Lower lobe of right lung (tissue), 2 donors: ENCODE measurements at places on chromosomes 2 and 18.

DNA sequence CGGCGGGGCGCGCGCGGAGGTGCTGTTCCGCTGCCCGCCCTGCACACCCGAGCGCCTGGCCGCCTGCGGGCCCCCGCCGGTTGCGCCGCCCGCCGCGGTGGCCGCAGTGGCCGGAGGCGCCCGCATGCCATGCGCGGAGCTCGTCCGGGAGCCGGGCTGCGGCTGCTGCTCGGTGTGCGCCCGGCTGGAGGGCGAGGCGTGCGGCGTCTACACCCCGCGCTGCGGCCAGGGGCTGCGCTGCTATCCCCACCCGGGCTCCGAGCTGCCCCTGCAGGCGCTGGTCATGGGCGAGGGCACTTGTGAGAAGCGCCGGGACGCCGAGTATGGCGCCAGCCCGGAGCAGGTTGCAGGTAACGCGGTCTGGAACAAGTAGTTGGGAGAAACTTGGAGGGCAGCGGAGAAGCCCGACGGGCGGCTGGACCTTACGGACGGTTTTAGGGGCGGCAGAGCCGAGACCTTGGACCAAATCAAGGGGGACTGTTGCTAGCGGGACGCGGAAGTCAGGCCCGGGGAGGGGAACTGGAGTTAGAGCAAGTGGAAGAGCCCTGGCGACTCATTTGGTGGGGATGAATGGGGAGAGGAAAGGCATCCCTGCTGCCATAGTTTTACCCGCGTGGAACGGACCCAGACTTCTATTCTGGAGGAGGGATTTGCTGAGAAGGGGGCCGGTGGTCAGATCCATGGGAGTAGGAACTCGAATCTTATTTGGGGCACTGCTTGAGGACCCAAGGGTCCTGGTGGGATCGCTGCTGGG lies 573 bp downstream of the IGFBP2 start:
- no peak for DNase-seq

GRCh38 chr2:135798275-135798705 lies 38.7 kb downstream of the LCT start:
- no peak for DNase-seq

GRCh38 chr2:105734762-105735538 lies 9.8 kb upstream of the NCK2 start:
- no peak for DNase-seq

- DNase-seq = no peak
Measured at GRCh38 chr18:6281874-6282273, 132.8 kb downstream of the L3MBTL4 start.

- no peak for DNase-seq
Measured at GRCh38 chr18:57670046-57670445, 48.4 kb upstream of the NARS1 start.

DNA sequence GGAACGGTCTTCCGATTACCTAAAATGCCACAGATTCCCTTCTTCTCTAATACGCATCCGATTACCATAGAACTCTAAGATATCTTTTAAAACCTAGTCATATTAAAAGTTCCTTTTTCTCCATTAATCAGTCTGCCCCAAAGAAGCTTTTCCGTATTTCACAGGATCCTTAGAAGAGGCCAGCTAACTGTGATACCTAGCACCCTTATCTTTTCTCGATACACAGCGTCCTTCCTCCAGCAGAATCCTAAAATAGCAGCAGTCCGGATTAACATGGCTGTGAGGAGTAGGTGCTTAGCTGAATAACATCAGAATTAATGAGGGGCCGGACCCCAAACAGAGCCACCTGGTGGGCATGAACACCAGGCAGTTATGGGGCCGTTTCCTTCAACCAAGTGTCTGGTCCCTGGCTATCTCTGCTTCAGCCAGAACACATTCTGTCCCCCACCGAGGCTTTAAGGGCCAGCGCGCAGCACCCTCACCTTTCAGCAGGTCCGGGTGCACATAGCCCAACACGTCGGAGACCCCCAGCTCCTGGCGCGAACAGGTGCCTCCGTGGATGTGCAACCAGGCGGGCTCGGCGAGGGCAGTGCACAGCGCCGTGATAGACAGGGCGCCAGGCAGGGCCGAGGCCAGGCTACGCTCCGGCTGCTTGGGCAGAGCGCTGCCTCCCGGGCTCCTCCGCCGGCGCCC lies 995 bp downstream of the TMEM127 start:
- peak; percentile 61 for DNase-seq

DNA sequence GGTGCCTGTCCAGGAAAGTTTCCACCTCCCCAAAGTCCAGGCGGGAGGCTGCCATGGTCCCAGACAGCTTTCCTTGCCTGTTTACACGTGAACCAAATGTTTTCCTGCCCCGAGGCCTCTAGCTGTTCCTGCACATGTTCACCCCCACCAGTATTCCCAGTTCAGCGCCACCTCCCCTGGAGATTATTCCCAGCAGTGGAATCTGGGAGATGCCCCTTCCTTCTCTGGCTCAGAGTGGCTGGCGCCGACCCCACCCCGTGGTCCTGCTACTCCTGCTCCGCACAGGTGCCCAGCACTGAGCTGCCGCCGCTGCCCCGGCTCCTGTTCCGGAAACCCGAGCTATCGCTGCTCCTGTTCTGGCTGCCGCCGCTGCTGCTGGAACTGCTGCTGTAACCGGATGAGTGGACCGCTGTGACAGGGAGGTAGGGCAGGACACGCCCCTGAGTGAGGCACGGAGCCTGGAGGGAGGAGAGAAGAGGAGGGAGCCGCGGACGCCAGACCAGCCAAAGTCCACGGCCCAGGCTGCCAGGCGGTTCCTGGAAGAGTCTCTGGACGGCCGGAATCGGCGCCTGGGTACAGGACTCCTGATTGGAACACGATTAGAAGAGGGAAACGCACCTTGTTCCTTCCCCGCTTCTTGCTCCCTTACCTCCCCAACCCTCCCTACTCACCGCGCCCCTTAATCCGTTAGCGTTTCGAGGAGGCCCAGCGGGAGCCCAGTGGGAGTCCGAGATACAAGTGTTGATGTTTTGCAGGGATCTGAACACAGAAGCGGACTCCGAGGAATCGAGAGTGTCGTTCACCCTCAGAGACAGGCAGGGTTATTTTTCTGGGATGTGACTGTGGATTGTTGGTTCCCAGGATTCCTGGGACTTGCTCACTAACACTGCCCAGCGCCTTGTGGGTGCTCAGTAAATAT lies at the start of gene PDE11A:
Gene PDE11A (minus strand): TSS at position 395 of the 919 bp plus-strand sequence. CDS start 340 bp downstream, at position 55.
- DNase-seq = peak; percentile 86

DNA sequence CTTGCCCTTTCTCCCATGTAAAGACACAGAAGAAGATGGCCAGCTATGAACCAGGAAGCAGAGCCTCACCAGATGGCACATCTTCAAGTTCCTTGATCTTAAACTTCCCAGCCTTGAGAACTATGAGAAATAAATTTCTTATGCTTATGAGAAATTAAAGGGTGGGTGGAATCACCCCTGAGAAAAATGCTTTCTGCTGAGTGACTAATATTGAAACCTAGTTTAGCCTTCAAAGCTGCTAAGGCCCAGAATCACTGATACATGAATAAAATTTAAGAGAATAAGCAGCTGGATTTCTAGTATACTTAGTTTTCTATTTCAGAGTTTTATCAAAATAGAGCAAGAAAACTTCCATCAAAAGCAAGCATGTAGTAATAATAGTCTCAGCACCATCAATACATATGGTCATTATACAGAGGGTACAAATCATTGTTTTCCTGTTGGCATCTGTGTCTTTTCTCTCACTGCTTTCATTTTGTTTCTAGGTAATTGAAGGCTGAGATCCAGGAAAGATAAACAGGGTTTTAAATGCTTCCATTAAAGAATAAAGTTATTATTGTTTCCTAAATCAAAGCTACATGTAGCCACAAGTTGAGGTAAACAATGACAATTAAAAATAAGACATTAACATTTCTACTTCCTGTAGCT lies 53.3 kb upstream of the COL5A2 start:
- no peak for DNase-seq

GRCh38 chr18:11553098-11553940 lies 56.1 kb upstream of the SLC35G4 start:
- DNase-seq = no peak

DNA sequence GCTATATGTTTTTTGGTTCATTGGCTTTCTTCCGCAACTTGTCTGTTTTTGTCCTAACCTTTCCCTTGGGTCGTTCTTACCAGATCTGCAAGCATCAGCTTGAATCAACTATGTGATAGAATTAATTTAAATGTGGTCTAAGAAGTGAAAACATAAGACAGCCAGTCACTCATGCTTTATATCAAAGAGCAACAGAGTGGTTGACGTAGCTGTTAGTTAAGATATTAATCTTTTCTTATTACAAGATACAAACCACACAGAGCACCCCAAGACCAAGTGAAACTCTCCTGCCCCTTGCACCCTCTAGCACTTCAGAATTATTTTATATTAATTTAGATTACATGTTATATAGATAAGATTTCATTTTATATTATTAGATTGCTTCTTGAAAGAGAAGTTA lies 15.2 kb downstream of the IL18RAP start:
- DNase-seq = no peak

- DNase-seq = peak; percentile 74
Measured at GRCh38 chr2:118013221-118013723, 598 bp downstream of the CCDC93 start.

DNA sequence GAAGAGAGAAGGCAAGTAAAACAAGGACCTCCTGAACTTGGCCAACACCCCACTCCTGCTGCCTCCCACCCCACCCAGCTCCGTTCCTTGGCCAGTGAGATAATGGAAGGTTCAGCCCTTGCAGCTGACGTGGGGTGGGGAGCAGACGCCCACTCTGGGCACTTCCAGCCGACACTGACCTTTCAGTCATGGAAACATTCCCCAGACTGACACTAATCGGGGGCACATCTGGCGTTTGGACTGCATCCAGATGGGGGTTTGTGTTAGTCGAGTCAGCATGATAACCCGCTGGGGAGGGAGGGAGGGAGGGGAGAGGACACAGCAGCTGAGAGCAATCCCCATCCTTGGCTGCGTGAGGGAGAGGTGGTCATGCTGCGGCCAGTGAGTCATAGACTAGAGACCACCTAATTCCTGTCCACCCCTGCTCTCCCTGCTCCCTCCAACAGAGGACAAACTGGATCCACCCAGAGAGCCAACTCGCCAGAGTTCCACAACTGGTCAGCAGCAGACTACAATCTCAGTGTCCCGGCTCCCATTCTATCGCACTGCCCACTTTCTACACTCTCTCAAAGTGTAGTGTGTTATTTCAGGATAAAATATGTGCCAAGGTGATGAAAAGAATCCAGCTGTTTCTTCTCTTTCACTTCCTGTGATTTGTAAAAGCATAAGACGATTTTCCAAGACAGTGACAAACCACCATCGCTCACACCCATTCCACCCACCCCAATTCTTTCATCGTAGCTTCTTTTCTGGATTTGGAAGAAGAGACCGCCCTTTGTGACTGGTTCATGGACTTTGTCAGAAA lies 115.4 kb upstream of the PKDCC start:
- peak; percentile 53 for DNase-seq

- DNase-seq = no peak
Measured at GRCh38 chr2:230783101-230783500, 70.5 kb downstream of the CAB39 start.

GRCh38 chr2:210268281-210268680 lies 43.0 kb upstream of the ACADL start:
- DNase-seq = no peak

DNA sequence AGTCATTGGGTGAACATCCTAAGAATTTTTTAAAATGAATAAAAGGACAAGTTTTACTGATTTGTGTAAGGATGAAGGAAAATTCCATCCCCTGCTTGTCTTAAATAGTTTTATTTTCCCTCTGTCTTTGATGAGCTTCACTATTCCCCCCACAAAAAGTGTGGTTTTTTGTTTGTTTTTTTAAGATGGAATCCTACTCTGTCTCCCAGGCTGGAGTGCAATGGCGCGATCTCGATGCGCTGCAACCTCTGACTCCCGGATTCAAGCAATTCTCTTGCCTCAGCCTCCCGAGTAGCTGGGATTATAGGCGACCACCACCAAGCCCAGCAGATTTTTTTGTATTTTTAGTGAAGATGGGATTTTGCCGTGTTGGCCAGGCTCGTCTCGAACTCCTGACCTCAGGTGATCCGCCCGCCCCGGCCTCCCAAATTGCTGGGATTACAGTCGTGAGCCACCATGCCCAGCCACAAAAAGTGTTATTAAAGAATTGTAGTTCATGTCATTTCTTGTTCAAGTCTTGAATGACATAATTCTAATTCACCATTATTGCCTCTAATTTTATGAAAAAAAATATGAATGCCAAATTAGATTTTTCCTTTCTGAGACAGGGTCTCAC lies 91.7 kb downstream of the AGPS start:
- no peak for DNase-seq

DNA sequence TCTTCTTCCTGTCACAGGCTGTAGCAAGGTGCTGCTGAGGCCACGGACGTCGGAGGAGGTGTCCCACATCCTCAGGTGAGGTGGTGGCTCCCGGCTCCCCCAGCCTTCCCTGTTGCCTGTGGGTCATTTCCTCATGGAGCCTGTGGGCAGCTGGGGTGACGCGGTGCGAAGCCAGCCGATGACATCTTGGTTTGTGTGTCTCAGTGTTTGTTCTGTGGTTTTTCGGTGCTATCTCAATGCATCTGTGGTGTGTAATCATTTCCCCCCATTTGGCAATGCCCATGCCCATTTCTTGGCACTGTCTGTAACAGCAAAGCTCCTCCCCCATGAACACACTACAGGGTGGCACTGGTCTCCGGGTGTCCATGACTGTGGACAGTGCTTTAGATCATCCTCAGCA lies 6.6 kb downstream of the D2HGDH start:
- no peak for DNase-seq

GRCh38 chr2:193566276-193566675 lies 1371.5 kb upstream of the TMEFF2 start:
- no peak for DNase-seq

DNA sequence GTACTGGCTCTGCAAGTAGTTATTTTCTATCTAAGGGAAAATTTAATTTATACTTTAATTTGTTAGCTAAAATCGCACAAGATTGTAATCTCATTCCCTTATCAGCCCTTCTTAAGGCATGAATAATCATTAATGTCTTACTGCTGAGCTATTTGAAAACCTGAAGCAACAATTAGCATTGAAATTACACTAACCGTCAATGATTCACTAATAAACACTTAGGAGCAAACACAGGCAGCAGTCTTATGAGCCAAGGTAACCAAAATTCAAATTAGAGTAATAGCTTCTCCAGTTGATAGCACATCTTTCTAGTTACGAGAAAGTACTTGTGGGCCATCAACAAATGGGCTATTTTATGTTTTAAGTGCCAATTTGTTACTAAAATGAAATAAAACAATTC lies 1289.7 kb downstream of the LRP1B start:
- no peak for DNase-seq

DNA sequence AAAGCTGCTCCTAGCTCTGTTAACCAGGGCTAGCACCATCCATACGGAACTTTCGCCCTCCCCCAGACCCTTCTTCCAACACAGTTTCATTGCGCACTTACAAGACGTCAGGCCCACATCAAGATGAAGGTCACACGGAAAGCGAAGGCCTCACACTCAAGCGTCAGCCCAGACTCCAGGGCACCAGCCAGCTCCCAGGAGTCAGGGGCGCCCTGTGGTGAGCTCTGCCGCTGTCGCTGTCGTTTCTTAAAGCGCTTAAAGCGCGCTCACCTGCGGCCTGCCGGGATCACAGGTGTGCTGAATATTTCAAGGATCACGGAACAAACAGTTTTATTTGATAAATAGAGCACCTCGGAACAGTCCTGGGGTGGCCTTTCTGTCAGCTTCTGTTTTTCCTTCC lies 163.1 kb downstream of the CDH20 start:
- DNase-seq = no peak

GRCh38 chr2:109519513-109519912 lies 94.3 kb downstream of the SEPTIN10 start:
- DNase-seq = no peak
